GM23248 (cell line): ENCODE measurements at places on chromosomes 16 and 17. TPM values are rescaled to one million over a fixed set of nuclear protein-coding genes. Genes with fewer than 3 reads are reported as not detected.

Gene PLEKHH3
- polyA plus RNA-seq, result 6.4 and 7.5 TPM in 2 replicates

Gene WSCD1
- not detected in 2 replicates for polyA plus RNA-seq

Gene HOXB5
- 1.3 and 2.0 TPM in 2 replicates for polyA plus RNA-seq

Gene KRT31
- not detected in 2 replicates for polyA plus RNA-seq

Gene RASD1
- polyA plus RNA-seq, result 1.2 and 1.5 TPM in 2 replicates

Gene OR4D1
- polyA plus RNA-seq, result not detected in 2 replicates

Gene TCAP
- polyA plus RNA-seq, result not detected in 2 replicates

Gene SLC52A1
- not detected in 2 replicates for polyA plus RNA-seq

Gene STAT5A
- 6.7 and 6.8 TPM in 2 replicates for polyA plus RNA-seq

Gene SMIM36
- polyA plus RNA-seq, result not detected in 2 replicates

Gene GFAP
- 0.49 and 0.52 TPM in 2 replicates for polyA plus RNA-seq

Gene CEP20
- polyA plus RNA-seq, result 53.8 and 56.1 TPM in 2 replicates

Gene MBTD1
- polyA plus RNA-seq, result 1.3 and 1.6 TPM in 2 replicates

Gene CCL5
- not detected in 2 replicates for polyA plus RNA-seq

Gene AATK
- polyA plus RNA-seq, result 0.18 and 0.25 TPM in 2 replicates

Gene ENKD1
- 6.7 and 8.3 TPM in 2 replicates for polyA plus RNA-seq

Gene UNC13D
- polyA plus RNA-seq, result 0.06 TPM in 1 of 2 replicates, not detected in the other

Gene TMEM238L
- polyA plus RNA-seq, result not detected in 2 replicates

Gene CLEC18A
- 0.10 and 0.13 TPM in 2 replicates for polyA plus RNA-seq

Gene CACNG4
- polyA plus RNA-seq, result not detected in 2 replicates

Gene BAIAP2
- 28.2 and 31.5 TPM in 2 replicates for polyA plus RNA-seq

Gene LAT
- polyA plus RNA-seq, result 2.3 and 2.4 TPM in 2 replicates

Gene CNGB1
- polyA plus RNA-seq, result not detected in 2 replicates

Gene ABCC6
- polyA plus RNA-seq, result 0.24 and 0.37 TPM in 2 replicates

Gene CDRT4
- polyA plus RNA-seq, result 3.0 and 4.1 TPM in 2 replicates

Gene ST6GALNAC1
- not detected in 2 replicates for polyA plus RNA-seq

Gene FBXW10B
- 0.15 TPM in 1 of 2 replicates, not detected in the other for polyA plus RNA-seq

Gene SPATA22
- polyA plus RNA-seq, result not detected in 2 replicates

Gene PIK3R5
- polyA plus RNA-seq, result not detected in 2 replicates

Gene HS3ST3B1
- polyA plus RNA-seq, result 37.6 and 40.1 TPM in 2 replicates

Gene SHCBP1
- polyA plus RNA-seq, result 18.6 and 19.1 TPM in 2 replicates

Gene TPSG1
- polyA plus RNA-seq, result not detected in 2 replicates

Gene SPN
- polyA plus RNA-seq, result 0.14 TPM in 1 of 2 replicates, not detected in the other

Gene CES4A
- polyA plus RNA-seq, result 2.6 and 4.5 TPM in 2 replicates

Gene ZNF597
- 1.8 and 2.2 TPM in 2 replicates for polyA plus RNA-seq

Gene ZDHHC1
- polyA plus RNA-seq, result 9.2 and 9.6 TPM in 2 replicates

Gene DHX58
- polyA plus RNA-seq, result 1.6 and 2.0 TPM in 2 replicates

Gene CRISPLD2
- polyA plus RNA-seq, result 21.5 and 22.6 TPM in 2 replicates

Gene JUP
- 2.3 and 3.1 TPM in 2 replicates for polyA plus RNA-seq

Gene TLCD2
- polyA plus RNA-seq, result 2.2 and 2.4 TPM in 2 replicates

Gene GAS2L2
- 0.06 TPM in 1 of 2 replicates, not detected in the other for polyA plus RNA-seq

Gene KRT28
- not detected in 2 replicates for polyA plus RNA-seq

Gene HOXB3
- polyA plus RNA-seq, result 1.9 and 2.4 TPM in 2 replicates

Gene SHPK
- polyA plus RNA-seq, result 3.1 and 4.2 TPM in 2 replicates

Gene CLEC19A
- polyA plus RNA-seq, result not detected in 2 replicates

Gene HEATR3
- polyA plus RNA-seq, result 5.6 and 5.7 TPM in 2 replicates

Gene ITGAX
- polyA plus RNA-seq, result not detected in 2 replicates

Gene BTBD17
- polyA plus RNA-seq, result 0.10 TPM in 1 of 2 replicates, not detected in the other

Gene GCGR
- polyA plus RNA-seq, result not detected in 2 replicates

Gene ITGAD
- polyA plus RNA-seq, result not detected in 2 replicates

Gene CDH3
- polyA plus RNA-seq, result 0.14 TPM in 1 of 2 replicates, not detected in the other

Gene EARS2
- polyA plus RNA-seq, result 15.3 and 15.6 TPM in 2 replicates

Gene SLFN13
- 3.9 and 4.8 TPM in 2 replicates for polyA plus RNA-seq

Gene CCL2
- 111 and 115 TPM in 2 replicates for polyA plus RNA-seq

Gene KCNH4
- not detected in 2 replicates for polyA plus RNA-seq

Gene OR3A2
- not detected in 2 replicates for polyA plus RNA-seq

Gene SDK2
- polyA plus RNA-seq, result 0.03 TPM in 1 of 2 replicates, not detected in the other
